ACHN (cell line): ENCODE measurements at places on chromosomes 6 and 20.

- DNase-seq: no peak
Observed at GRCh38 chr6:34236131-34236442, 586 bp upstream of the HMGA1 start.

DNA sequence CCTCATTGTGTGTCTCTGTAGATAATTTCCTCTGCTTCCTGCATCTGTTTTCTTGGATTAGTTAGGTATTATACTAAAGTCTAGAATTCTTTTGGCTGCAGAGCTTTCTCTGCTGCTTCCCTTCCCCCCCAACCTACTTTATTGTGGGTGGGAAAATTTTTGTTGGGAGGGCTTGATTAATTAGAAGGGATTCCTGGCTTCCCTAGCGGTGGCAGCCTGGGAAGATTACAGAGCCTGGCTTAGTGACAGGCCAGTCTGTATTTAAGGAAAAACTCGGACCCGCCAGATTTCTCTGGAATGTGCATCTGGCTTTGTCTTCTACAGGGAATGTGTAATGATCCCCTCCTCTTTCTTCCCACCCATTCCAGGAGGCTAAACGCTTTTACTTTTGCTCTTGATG lies 31.2 kb downstream of the SLX4IP start:
- DNase-seq: no peak

GRCh38 chr20:24118034-24118433 lies 129.5 kb upstream of the GGTLC1 start:
- no peak for DNase-seq

DNA sequence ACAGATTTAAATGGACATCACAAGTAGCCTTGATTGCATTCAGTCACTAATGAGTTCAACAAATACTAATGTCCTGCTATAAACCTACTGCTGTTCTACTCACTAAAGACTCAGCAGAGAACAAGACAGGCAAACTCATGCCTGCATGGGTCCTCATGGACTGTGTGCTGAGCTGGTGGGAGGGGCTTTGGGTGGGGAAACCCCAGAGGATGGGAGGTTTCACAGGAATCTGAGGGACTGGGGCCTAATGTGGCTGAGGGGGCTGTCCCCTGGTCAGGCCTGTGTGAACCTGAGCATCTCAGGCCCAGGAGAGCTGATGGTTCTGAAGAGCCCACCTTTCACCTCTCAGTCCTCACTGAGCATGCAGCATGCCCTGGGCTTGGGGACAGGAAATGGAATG lies 1.4 kb downstream of the CST8 start:
- DNase-seq: no peak

DNA sequence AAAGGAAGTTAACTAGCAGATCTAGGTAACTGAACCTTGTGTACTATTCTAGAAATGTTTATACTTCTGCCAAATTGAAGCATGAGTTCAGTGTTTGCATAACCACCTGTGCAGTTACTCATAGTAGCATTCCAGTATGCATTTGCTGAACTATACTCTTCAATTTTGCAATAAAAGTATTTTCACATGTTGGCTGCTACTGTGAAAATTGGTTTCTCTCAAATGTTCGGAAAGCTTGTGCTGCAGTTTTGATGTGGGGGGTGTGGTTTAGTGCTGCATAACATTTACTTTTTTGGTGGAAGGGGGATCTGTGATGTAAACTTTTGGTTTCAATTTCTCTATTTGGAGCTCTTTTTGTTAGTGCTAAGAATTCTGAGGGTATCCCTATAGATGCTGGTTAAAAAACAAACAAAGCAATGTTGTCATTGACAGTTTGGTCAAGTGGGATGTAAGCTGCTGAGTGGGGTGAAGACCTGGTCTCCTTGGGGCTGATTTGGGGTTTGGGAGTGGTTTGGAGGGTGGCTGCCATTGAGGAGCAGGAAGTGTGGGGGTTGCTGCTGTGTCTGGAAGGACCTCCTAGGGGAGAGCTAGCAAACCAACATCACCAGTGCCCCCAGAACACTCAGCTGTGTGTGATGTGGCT lies 87.8 kb downstream of the CARMIL1 start:
- DNase-seq: no peak

DNA sequence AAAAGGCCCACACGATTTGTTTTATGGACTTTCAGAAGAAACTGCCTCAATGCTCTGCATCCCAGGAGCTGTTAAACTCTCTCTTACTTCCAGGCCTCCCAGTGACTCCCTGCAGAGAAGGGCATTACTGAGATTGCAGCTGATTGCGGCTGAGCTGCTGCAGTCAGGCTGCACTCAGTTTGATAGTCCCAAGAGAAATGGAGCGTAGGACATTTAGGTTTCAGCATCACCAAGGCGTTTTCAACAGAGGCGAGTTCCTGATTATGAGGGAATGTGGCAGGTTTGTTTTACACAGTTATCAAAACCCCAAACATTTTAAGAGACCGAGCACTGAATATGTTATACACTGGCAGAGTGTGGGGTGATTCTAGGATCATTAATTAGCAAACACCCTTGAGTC lies 145.6 kb downstream of the TBX18 start:
- no peak for DNase-seq

GRCh38 chr20:59042151-59042795 lies at the start of gene PRELID3B:
TSS of gene PRELID3B (minus strand) at chr20:59042786. CDS start at chr20:59042730, 56 bp downstream.
- peak; percentile 11 for DNase-seq

DNA sequence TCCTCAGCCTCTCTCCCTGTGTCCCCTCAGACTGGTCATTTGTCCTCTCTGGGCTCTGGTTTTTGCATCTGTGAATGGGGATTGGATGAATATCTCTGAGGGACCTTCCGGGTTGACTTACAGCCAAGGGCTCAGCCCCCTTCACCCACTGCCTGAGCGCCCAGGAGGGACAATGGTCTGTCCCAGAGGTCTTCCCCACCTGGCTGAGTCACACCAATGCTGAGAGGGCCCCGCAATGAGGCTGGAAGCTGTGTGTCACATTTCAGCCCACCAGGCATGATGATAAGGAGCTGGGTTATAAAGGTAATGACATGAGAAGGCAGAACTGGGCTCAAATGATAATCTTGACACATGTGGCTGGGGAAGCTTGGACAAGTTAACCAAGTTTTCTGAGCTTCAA lies 70.5 kb downstream of the TOX2 start:
- DNase-seq: no peak
